AG10803 (cell line): ENCODE measurements at places on chromosomes 11 and 22.

DNA sequence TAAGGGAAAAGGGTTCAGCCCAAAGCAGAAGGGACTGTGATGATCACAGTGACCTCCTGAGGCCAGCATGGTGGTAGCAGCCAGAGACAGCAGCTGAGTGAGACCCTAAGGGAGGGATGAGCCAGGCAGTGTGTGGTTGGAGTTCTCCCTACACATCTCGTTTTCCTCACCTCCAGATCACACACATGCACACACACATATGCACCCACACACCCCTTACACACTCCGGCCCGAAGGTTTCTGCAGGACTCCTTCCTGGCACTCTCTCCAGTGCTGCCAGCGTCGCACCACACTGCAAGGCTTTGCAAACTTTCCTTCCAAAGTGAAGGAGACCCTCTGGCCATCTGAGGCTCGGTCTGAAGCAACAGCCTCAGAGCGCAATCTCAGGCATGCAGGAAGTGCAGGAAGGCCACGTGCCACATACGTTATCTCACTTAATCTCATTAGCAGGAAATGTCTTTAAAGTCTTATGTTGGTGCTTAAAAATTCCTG, 26.9 kb upstream of the TP53I11 start:
- DNase-seq: no peak

DNA sequence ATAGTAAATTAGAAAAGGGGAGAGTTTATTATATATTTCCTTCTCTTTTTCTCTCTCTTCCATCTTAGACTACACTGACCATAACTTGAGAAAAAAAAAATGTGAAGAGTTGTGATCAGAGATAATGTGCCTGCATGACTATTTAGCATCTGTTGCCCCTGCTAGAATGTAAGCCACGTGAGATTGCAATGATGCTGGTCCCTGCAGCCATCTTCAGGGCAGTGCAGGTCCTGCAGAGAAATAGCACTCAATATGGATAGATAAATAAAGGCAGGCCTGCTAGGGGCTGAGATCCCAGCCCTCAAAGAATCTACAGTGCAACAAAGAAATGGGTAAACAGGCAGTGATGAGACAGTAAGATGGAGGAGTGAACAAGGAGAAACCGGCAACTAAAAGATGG, 7.8 kb upstream of the DKK3 start:
- DNase-seq: no peak

DNA sequence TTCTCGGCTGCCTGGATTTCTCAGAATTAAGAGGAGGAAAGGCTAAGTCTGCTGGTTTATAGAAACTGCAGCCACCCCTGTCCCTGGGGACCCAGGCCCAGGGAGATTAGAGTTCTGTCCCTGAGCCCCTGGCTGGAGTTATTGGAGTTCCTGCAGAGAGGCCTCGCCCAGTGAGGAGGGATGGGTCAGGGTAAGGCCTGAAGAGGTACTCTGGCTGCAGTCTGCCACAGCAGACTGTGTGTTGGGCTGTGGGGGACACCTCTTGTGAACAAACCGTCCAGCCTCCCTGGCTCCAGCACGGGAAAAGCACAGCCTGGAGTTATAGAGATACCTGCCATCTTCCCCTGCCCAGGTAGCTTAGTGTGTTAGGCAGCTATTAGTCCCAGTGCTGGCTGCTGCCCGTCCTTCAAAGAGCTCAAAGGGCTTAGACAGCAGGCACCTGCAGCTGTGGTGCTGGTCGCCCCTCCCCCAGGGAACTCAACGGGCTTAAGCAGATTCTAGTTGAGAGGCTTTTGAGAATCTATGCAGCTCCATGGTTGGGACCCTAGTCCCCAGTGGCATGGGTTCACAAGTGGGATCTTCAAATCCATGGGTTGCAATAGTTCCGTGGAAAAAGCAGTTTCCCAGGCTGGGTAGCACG, 36.6 kb upstream of the MUC15 start:
- DNase-seq: no peak

- DNase-seq: no peak
Measured at GRCh38 chr22:19396561-19396933, 35.0 kb downstream of the HIRA start.

- DNase-seq: no peak
Measured at GRCh38 chr11:57512646-57513451, 2.7 kb downstream of the SLC43A1 start.

- DNase-seq: no peak
Measured at GRCh38 chr22:23223569-23224317, 43.4 kb downstream of the BCR start.

DNA sequence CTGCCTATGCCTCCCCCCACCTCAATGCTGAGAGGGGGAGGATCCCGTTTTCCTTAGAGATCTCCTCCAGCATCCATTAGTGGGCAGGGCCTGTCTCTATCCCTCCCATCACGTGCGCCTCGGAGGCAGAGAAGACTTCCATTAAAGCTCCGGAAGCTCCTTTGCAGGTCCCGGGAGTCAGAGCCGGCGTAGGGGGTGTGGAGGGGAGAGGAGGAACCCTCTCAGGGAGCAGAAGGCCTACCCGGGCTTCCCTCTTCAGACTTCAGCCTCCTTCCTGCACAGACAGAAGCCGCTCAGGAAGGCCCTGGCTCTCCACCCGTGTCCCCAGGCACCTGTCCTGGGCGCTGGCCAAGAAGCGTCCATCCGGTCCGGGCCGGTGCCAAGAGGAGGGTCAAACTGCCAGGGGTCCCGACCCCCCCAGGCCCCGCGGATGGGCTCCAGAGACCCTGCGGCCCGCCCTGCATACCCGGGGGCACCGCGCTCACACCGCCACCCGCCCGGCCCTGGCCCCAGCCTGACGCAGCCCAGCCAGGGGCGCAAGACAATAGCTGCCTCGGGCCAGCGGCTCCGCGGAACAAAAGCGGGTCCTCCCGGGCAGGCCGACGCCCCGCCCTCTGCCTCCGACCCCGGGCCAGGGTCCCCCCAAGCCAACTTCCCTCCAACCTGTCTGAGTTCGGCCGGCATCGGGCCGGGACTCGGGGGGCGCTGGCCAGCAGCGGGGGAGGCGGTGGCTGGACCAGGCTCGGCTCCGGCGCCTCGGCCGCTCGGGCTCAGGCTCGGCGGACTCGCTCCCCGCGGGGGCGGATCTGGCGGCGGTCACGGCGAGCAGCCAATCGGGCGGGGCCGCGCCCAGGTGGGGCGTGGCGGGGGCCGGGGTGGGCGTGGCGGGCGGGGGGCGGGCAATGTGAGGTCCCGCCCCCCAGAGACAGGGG, 29.9 kb downstream of the ARVCF start:
- DNase-seq: peak; percentile 61

DNA sequence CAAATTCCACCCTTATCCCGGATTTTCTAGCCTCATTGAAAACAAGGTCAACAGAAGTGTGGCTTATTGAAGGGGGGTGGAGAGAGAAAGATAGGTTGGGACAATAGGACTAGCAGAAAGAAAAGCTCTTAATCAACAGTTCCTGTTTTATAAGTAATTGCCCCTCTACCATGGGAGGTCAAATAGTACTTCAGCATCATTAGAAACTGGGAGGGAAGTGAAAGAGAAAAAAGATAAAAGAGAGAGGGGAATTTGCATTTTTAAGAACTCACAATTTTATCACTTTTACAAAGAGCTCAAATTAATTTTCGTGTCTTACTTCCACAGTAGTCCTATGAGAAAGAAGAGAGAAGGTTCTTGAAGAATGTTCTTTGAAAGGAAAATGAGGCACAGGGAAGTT, 89.2 kb downstream of the AMOTL1 start:
- no peak for DNase-seq

DNA sequence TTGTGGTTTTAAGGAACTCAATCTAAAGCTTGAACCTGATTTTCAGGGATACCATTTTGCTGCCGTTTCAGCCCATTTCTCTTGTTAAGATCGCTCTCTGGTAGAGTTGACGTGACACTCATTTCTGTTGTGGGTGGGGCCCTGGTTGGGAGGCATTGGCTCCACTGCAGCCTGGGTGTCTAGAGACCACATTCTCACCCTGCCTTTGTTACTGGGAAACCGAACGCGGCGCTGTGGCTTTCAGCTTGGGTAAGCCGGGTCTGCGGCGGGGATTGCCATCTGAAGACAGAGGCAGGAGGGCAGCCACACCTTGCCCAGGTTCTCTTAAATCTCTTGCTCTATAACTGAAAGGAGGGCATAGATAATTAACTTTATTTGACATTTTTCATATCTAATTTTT, 3.2 kb downstream of the EHF start:
- DNase-seq: no peak

DNA sequence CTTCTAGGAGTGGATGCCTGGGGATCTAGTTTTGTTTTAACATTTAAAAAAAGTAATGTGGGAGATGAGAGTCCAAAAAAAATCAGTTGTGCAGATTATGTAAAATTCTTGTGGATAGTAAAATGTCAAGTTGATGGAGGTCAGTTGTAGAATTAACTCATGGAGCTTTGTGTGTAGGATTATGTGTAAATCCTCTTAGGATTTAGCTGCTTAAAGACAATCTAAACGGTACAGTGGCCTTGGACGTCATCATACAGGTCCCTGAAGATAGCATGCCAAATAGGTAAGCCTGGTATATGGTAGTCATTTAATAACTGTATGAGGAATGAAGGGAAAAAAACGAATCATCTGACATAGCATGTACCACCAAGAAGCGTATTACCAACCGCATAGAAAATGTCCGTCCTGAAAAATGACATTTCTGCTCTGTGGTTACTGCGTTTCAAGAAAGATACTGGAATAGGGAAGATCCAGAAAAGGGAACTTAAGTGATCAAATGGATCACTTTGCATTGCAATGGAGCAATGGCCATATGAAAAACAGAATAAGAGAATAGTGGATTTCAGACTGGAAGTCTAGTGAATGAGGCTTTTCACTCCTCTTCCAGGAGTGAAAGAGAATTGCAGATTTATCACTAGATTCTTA, 61.3 kb downstream of the BCL2L13 start:
- DNase-seq: no peak

DNA sequence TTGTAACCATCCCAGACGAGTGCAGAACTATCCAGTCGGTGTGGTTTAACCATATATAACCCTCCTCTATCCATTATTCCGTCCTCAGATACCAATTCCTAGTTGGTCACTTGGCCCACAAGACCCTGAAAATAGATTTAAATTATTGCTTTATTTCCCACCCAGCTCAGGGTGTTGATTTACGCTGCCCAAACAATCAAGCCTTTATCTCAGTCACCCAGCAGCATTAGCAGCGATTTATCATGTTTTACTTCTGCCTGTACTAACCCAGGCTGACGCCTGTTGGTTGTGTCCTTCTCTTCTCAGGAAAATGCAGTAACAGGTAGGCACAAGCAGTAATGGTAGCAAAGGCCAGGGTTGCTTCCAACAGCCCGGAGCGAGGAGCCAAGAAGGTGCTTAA, 81.2 kb downstream of the DSCAML1 start:
- DNase-seq: no peak

- peak; percentile 96 for DNase-seq
Measured at GRCh38 chr11:109033627-109034338, 368.9 kb downstream of the DDX10 start.

- no peak for DNase-seq
Measured at GRCh38 chr22:43511276-43511910, 99.6 kb downstream of the MPPED1 start.

DNA sequence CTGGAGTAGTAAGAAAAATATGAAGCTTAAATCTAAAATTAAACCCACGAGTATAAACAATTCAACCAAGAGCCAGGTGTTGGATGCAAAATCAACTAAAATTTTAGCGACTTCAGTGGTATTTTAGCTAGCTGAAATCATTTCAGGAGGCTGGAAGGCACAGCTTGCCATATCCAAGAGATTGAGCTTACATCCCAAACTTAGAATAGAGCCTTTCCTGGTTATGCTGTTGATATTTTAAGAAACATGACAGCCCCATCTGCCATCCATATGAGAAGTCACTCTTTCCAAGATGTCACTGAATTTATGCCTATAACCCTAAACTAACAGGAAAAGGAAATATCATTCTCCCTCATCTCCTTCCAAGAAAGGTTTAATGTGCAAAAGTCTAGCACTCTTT, 334.0 kb downstream of the KCNA4 start:
- DNase-seq: no peak

DNA sequence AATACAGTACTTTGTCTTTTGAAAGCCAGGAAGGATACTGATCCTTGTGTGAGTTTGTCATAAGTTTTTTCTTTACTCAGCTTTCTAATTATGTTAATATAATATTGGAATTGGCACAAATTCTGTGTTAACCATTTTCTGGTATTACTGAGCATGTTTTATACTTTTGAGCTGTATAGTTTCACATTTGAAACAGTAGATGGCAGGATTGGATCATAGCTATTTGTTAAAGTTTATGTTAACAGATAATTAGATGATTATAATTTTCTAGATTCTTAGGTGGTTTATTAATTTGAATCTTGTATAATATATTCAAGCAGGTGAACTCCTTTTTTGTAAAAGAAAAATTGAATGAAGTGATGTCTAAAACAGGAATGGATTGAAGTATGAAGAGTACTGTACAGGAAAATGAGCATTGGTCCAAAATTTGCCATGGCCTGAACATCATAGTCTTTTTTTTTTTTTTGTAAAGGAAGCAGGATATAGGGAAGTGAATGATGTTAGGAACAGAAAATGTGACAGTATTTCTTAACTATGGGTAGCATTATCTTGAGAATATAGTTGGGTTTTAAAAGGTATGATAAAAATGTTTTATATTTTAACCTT, 102.0 kb downstream of the CYP2R1 start:
- DNase-seq: no peak

DNA sequence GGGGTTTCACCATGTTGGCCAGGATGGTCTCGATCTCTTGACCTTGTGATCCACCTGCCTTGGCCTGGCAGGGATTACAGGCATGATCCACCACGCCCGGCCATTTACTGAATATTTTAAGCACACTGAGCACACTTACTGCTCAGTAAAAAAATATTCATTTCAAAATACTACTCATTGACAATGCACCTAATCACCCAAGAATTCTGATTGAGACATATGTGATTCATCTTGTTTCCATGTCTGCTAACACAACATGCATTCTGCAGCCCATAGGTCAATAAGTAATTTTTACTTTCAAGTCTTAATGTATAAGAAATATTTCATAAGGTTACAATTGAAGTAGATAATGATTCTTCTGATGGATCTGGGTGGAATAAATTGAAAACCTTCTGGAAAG, 4.2 kb upstream of the OR52J3 start:
- DNase-seq: no peak

DNA sequence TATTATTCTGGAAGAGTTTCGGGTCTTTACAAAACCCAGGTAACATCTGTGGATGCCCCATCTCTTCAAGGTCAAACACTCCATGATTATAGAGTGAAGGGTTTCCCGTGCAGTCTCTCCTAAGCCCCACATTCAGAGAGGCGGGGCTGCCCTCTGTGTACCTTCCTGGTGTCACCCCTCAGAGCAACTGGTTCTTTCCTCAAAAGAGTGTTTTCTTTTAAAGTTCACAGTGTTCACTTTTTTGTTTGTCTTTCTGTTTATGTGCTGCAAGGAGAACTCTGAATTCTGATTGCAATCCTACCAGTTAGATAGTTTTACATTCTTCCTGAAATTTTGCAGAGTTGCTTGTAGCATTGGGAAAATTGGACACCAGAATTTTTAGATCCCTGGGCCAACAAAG, 190.2 kb downstream of the ADAMTS15 start:
- DNase-seq: no peak

GRCh38 chr11:79940165-79940564, 499.3 kb upstream of the TENM4 start:
- DNase-seq: no peak

- DNase-seq: no peak
Measured at GRCh38 chr22:47923011-47923427, 1160.6 kb downstream of the TBC1D22A start.

- DNase-seq: peak; percentile 47
Measured at GRCh38 chr11:95788921-95789505, 569 bp downstream of the FAM76B start.

GRCh38 chr22:24414523-24414922, 12.9 kb upstream of the ADORA2A start:
- no peak for DNase-seq

- no peak for DNase-seq
Measured at GRCh38 chr22:50572965-50573364, 5.3 kb downstream of the CPT1B start.
